Muscle of leg (tissue), 16 donors: ENCODE measurements at places on chromosomes 3 and 15. TPM values are rescaled to one million over a fixed set of nuclear protein-coding genes. Genes with fewer than 3 reads are reported as not detected.

DNA sequence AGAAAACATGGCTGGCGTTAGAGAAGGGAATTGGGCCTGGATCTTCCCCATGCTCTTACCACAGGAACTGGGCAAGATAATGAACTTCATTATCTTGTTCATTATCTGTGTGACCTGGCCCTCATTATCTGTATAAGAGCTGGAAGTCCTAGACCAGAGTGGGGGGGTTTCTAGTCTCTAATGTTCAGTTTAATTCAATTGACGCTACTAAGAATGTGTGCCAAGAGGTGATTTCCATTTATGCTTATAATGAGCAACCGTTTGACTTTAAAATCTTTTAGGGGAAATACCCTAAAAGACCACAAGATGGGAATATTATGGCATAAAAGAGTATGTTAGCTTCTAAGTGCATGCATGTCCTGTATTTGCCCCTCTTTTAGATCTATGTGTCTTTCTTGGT, 59.1 kb upstream of the CSTA start:
- peaks cover 2% of the 10 kb centered on the region for H3K27me3 ChIP-seq
- H3K4me3 ChIP-seq = no peak overlapping the region
- H3K36me3 ChIP-seq = no peaks in the 10 kb centered on the region
- no peak for DNase-seq
- H3K27ac ChIP-seq = no peak overlapping the region
- H3K4me1 ChIP-seq = no peaks in the 10 kb centered on the region

The CFAP92 gene
- 0.27 TPM for total RNA-seq

The C3orf22 gene
- total RNA-seq = 0.04 TPM

GRCh38 chr3:81726132-81726531, 35.3 kb downstream of the GBE1 start:
- H3K27ac ChIP-seq = no peak overlapping the region
- no peak for DNase-seq
- H3K36me3 ChIP-seq = no peaks in the 10 kb centered on the region
- no peak overlapping the region for H3K4me3 ChIP-seq
- H3K4me1 ChIP-seq = no peaks in the 10 kb centered on the region

The TNFSF10 gene
- total RNA-seq = 11.3 TPM

- no peak overlapping the region for H3K27ac ChIP-seq
- no peaks in the 10 kb centered on the region for H3K36me3 ChIP-seq
- H3K27me3 ChIP-seq = no peaks in the 10 kb centered on the region
- no peak overlapping the region for H3K4me3 ChIP-seq
- DNase-seq = no peak
These were observed 150.9 kb downstream of the CNTN3 start for GRCh38 chr3:74463515-74463914.

GRCh38 chr3:32951410-32951811, at the start of gene CCR4:
TSS of gene CCR4 (plus strand) at chr3:32951644. CDS start at chr3:32953423, 1,779 bp downstream.
- H3K4me1 ChIP-seq = no peaks in the 10 kb centered on the region
- H3K27ac ChIP-seq = no peak within 1 kb of the TSS
- H3K36me3 ChIP-seq = no peaks in the 10 kb centered on the region
- no peak within 1 kb of the TSS for H3K4me3 ChIP-seq

The NR2E3 gene
- total RNA-seq = 3.4 TPM

The SCN5A gene
- 1.9 TPM for total RNA-seq
